ENCODE measurements at places on chromosomes 2 and 18.

GRCh38 chr2:182593394-182593975 lies 122.6 kb upstream of the DNAJC10 start:
- peak; percentile 89 for DNase-seq

GRCh38 chr2:85549095-85549494 lies 10.1 kb downstream of the MAT2A start:
- no peak for DNase-seq

- no peak for DNase-seq
These were observed 254.1 kb downstream of the IKZF2 start for GRCh38 chr2:212897296-212897695.

GRCh38 chr2:49359721-49360406 lies 205.5 kb upstream of the FSHR start:
- DNase-seq = no peak

- no peak for DNase-seq
These were observed 39.9 kb downstream of the DARS1 start for GRCh38 chr2:135945526-135945925.

GRCh38 chr2:191556463-191556862 lies 121.5 kb upstream of the NABP1 start:
- no peak for DNase-seq

DNA sequence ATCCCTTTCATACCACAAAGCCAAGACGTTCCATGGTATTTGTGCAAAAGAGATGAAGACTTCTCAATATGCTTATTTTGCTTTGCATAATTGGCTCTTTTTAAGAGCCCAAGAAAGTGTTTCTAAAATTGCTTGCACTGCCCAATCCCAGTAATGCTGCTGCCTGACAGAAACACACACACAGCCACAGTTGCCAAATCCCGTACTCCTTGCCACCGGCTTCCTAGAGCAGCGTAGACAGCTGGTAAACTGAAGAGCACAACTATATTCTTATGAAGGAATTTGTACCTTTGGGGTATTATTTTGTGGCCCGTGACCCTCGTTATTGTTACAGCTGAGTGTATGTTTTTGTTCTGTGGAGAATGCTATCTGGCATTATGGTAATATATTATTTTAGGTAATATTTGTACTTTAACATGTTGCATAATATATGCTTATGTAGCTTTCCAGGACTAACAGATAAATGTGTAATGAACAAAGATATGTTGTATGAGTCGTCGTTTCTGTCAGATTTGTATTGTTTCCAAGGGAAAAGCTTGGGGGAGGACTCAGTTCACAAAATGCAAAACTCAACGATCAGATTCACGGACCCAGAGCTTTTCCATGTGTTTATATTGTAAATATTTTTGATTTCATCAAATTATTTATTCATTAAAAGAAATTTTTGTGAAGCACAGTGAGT lies 202.9 kb upstream of the RAB12 start:
- peak; percentile 30 for DNase-seq

GRCh38 chr2:44061876-44062275 lies 66.1 kb upstream of the LRPPRC start:
- DNase-seq = no peak

GRCh38 chr2:197675246-197675645 lies at the start of gene RFTN2:
Gene RFTN2, minus strand, starts transcription at chr2:197675587. Its CDS starts 129 bp downstream, at chr2:197675458.
- DNase-seq = peak; percentile 31

DNA sequence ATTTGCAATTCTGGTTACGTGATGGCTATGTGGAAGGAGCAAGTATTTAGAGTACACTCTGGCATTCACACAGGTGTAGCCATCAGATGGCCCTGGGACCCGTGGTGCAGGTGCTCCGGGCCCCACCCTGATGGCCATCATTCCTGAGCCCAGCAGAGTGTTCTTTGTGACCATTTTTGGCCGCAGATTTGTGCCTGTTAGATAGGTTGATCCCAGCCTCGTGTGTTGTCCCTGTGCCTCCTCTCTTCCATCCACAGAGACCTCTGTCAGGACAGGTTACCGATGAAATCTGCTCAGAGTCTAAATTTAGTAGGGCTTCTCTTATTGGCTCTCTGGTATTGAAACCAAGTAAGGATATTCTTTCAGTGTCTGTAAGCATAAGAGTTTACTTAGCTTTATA lies 33.9 kb downstream of the MAPRE2 start:
- no peak for DNase-seq

DNA sequence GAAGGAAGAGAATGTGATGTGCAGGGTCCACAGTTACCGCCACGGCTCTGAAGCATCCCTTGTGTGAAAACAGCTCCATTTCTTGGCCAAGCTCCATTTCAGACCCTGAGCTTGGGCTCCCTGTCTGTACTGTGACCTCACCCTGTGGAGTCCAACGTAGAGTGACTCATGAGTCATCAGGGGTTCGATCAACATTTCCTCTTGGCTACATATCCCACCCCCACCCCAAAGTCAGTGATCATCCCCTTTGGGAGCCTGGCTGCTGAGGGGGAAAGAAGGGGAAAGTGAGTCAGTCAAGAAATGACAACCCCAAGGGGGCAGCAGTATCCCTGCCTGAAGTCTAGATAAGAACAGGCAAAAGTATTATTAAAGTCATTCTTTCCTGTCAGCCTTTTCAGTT lies 62.2 kb downstream of the PAPOLG start:
- DNase-seq = peak; percentile 20

- peak; percentile 46 for DNase-seq
These were observed 139.0 kb downstream of the DSC3 start for GRCh38 chr18:30903566-30903965.

DNA sequence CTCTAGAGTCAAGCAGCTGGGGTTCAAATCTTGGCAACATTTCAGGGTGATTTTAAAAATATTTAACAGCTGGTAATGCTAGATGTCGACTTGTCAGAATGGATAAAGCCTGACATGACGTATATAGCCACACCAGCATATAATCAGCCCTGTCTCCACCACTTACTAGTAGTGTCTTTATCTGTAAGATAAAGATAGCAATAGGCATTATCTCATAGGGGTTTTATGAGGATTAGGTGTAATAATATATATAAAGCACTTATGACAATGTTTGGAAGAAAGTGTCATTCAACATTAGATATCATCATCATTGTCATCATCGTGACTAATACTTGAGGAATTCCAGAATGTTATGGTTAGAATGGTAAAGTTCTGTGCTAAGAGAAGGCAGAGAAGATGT lies 369.0 kb upstream of the CWC22 start:
- DNase-seq = peak; percentile 20

GRCh38 chr18:71989616-71990015 lies 554.5 kb downstream of the CBLN2 start:
- DNase-seq = no peak

- peak; percentile 36 for DNase-seq
These were observed 174.9 kb downstream of the SEPTIN10 start for GRCh38 chr2:109438773-109439389.

DNA sequence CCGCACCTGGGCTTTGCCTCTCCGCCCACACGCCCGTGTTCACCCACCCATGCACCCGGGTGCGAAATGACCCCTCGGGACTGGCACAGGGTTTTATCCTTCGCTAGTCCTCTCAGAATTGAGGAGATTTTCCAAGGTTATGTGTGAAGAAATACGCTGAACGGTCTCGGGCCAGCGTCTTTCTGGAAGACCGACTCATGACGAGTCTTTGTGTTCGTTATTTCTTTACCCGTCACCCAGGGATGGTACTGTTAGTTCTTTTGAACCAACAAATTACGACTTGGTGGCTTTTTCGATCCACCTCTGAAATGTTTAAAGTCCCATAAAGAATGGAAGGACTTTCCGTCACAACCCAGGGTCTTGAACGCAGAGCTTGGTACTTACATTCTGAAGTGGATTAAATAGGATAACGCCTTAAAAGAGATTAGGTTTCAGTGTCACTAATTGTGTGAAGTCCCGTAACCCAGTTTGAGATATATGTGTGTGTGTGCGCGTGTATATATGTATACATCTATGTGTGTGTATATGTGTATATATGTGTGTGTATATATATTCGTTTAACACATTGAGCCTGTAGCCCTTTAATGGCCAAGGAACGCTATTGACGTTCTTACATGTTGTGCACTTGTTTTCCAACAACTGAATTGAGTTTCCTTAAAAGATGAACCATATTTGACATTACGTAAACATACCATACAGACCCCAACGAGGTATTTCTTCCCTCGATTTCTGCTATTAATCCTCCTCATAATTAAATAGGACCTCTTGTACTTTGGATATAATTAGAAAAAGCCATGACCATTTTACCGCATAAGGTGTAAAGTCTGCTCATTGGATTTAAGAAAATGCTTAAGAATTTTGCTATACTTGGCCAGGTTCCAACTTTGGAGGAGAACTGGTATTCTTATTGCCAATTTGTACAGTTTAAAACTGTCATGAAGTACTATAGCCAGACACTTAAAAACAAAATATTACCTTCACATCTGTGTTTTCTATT lies 889 bp downstream of the ZC3H15 start:
- peak; percentile 21 for DNase-seq

DNA sequence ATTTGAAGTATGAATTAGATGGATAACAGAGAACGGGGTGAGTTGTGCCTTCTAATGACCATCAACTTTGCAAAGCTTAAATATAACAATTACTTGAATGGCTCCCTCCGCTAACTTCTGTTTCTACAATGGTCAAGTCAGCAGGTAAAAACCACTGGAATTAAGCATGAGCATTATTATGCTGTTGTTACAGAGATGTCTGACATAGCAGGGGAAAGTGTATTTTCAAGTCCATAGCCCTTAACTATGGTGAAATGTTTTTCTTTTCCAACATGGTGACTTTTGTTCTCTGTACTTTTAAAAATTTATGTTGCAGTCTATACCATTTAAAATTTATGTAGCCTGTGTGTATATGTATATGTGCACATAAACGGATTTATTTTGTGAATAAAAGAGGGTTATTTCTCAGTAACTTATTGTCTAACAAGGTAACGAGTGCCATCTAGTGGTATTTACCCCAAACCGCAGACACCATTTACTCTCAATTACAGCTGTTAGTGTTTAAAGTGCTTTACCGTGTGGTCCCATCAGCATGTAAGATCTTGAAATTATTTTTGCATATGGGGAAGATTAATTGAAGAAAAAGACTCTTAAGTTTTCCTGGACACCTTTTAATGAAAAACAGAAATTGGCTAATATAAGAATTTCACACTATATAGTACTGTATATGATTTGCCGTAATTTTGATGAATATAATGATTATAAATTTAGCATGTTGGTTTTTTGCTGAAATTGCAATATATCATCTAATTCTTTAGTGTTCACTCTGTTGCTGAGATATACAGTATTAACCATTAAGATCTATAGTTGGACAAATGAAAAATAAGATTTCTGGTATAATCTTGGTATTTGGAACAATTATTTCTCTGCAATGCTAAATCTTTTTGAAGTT lies 78.2 kb downstream of the UBE2E3 start:
- DNase-seq = peak; percentile 37

GRCh38 chr2:42722320-42723190 lies 41.4 kb downstream of the OXER1 start:
- DNase-seq = peak; percentile 72

GRCh38 chr2:186130748-186131641 lies 355.1 kb upstream of the ZC3H15 start:
- DNase-seq = no peak

GRCh38 chr2:124740636-124741035 lies 715.5 kb downstream of the CNTNAP5 start:
- no peak for DNase-seq

DNA sequence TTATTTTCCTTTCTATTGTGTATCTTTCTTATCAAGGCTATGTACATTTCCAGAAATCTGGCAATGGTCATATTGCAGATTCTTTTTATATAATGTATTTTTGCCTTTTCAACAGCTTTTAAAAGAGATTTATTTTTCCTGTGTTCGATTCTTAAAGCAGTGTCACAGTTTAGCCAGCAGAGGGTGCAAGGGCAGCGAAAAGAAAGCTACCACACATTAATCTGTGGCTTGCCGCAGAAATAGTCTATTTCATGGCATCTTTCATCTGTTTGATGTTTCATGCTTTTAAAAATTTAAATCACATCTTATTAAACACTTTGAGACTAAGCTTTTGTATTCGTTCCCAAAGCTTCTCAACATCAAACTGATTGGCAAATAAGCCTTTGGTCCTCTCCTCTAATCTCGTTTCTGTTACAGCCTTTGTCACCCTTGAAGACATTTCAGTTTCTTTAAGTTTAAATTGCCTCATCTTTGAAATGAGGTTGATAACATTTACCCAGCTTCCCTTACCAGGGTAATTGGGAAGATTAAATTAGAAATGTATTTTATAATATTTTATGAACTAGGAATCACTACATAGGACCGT lies 73.3 kb downstream of the PIK3C3 start:
- peak; percentile 48 for DNase-seq

GRCh38 chr2:152696476-152696875 lies 20.8 kb downstream of the PRPF40A start:
- peak; percentile 25 for DNase-seq

DNA sequence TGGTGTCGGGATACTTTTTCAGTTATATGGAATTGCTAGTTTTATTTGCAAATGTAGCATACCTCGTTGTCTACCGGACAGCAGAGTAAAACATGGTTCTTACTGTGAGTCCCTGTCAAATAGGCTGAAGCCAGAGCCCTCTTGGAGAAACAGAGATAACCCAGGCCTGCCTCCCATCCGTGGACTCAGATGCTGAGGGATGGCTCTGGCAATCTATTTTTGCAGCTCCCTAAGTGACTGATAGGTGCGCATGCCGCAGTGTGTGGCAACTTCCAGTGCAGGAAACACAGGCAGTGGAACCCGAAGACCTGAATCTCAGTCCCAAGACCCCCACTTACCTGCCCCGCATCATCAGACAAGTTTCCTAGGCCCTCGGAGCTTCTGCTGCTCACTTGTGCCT lies 33.6 kb downstream of the STEAP3 start:
- no peak for DNase-seq

- DNase-seq = no peak
These were observed 38.7 kb downstream of the ABI2 start for GRCh38 chr2:203366639-203367466.

DNA sequence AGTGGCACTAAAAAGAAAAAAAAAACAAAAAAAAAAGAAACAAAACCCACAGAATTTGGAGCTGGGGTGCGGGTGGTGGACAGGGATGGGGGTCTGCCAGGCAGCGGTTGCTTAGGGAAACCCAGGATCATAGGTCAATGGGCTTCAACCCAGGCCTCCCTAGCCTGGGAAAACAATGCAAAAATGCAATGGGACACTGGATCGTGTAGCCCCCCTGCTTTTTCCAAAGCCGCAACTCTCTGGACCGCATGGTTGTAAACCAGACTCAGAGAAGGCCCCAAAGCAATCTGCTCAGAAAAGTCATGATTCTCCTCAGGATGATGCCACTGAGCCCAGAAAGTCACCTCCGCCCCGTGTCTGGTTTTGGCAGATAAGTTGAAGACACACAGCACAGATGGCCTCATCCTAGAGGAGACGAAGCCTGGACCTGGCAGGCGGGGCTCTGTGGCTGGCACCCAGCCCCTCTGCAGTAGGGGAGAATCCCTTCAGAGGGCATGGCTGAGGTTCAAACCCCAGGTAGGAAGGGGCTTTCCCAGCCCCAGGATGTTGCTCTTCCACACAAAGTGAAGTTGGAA lies 5.1 kb downstream of the DLX2 start:
- no peak for DNase-seq

DNA sequence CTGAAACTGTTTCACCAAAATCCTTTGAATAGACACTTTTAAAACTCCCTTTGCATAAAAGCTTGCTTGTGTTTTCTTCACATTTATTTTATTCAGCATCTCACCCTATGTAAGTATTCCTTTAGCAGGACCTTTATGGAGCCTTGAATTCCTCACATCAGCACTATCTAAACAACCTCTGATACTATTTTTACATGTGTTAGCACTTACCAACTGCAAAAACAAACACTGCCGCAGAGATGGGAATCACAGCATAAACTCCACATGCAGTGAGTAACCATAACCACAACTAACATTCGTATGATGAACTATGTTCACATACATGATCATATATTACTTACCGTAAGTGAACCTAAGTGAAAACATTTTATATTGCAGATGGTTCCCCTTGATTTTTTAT lies 15.4 kb downstream of the FBXO15 start:
- peak; percentile 10 for DNase-seq
